IPS DF 19.7 (cell line): ENCODE measurements at places on chromosomes 7 and 10.

DNA sequence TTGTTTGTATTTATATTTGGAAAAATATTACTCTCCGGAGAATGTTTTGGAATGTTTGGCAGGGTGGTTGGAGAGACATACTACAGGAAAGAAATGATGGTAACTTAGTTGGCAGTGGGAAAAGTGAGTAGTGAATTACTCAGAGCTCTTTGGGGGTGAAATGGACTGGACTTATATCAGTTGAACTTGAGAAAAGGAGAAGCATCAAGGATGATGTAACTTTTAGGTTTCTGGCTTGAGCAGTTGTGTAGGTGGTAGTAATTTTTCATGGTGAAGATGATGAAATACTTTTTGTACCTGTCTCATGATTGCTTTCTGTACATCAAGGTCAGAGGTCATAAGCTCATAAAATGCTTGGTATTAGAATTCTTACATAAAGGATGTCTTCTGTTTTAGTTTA, 617.2 kb downstream of the AUTS2 start:
- DNase-seq: no peak

- no peak for DNase-seq
Measured at GRCh38 chr10:1413256-1413655, 324.1 kb downstream of the ADARB2 start.

DNA sequence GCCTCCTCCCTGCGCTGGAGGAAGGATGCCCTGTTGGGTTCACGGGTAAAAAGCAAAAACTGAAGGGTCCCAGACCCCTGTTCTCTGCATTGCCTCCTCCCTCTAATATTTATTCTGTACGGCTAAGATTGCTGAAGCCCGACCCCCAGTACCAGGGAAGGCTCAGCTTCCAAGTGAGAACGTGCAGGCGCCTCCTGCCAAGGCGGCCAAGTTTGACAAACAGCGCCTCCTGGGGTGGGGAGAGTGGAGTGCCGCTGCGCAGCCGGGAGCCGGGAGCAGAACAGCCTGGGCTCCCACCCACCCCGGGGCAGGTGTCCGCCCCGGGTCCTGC, 4.7 kb upstream of the EBF3 start:
- DNase-seq: no peak

GRCh38 chr10:123808286-123808685, 83.3 kb downstream of the CPXM2 start:
- no peak for DNase-seq

DNA sequence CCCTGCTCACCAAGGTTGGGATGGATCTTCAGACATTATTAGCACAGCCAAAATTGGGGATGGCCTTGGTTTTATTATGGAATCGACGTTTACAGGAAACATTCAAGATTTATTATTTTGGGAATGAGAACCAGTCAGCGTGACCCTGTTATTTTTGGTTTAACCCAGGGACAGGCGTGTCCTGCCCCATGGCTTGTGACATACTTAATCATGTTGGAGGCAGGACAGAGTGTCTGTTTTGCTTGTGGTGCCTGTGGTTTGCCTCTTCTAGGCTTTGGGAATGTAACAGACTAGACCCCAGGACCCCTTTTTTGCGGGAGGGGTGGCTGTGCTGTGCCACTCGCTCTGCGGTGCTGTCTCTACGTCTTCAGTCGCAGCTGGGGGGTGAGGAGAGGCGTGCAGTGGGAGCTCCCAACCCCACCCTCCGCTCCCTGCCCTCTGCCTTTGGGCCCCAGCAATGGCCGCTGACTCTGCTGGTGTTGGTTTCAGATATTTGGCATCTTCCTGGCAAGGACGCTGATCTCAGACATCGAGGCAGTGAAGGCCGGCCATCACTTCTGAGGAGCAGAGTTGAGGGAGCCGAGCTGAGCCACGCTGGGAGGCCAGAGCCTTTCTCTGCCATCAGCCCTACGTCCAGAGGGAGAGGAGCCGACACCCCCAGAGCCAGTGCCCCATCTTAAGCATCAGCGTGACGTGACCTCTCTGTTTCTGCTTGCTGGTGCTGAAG, 20.1 kb upstream of the SH2D4B start:
- DNase-seq: no peak

GRCh38 chr7:30363778-30364563, 79.6 kb downstream of the ZNRF2 start:
- no peak for DNase-seq
